Caki2 (cell line): ENCODE measurements at places on chromosomes 1 and 21. TPM values are rescaled to one million over a fixed set of nuclear protein-coding genes. Genes with fewer than 3 reads are reported as not detected.

Gene MNDA
- total RNA-seq: not detected in 2 replicates

Gene UQCRHL
- 4.0 and 5.1 TPM in 2 replicates for total RNA-seq

Gene SV2A
- total RNA-seq: 0.09 TPM in 1 of 2 replicates, not detected in the other

Gene IL19
- not detected in 2 replicates for total RNA-seq

Gene CD5L
- total RNA-seq: not detected in 2 replicates

Gene TMEM9
- 388 and 475 TPM in 2 replicates for total RNA-seq

Gene SH2D1B
- total RNA-seq: not detected in 2 replicates

Gene ZBTB8B
- not detected in 2 replicates for total RNA-seq

Gene KPNA6
- total RNA-seq: 24.9 and 26.6 TPM in 2 replicates

Gene COL9A2
- not detected in 2 replicates for total RNA-seq

Gene KANK4
- total RNA-seq: not detected in 2 replicates

Gene KCNE2
- total RNA-seq: not detected in 2 replicates

Gene GJA9
- not detected in 2 replicates for total RNA-seq

Gene LRRC71
- 0.14 TPM in 1 of 2 replicates, not detected in the other for total RNA-seq

Gene HCRTR1
- total RNA-seq: not detected in 2 replicates

Gene TBCE
- 56.3 and 59.7 TPM in 2 replicates for total RNA-seq

Gene CACNA1S
- not detected in 2 replicates for total RNA-seq

Gene CRNN
- not detected in 2 replicates for total RNA-seq

Gene TTC39A
- 27.5 and 59.8 TPM in 2 replicates for total RNA-seq

Gene C8A
- total RNA-seq: not detected in 2 replicates

Gene GPN2
- total RNA-seq: 16.1 and 16.9 TPM in 2 replicates

Gene RORC
- 0.24 and 3.3 TPM in 2 replicates for total RNA-seq

Gene LCE3E
- not detected in 2 replicates for total RNA-seq

Gene NPPB
- not detected in 2 replicates for total RNA-seq

Gene VWA5B1
- total RNA-seq: not detected in 2 replicates

Gene TMOD4
- total RNA-seq: not detected in 2 replicates

Gene PTAFR
- total RNA-seq: 0.07 and 0.55 TPM in 2 replicates

Gene CGN
- total RNA-seq: 0.03 and 0.61 TPM in 2 replicates

Gene SAMSN1
- total RNA-seq: not detected in 2 replicates

Gene L1TD1
- not detected in 2 replicates for total RNA-seq

Gene S100A3
- total RNA-seq: not detected in 2 replicates

Gene TMEM54
- total RNA-seq: 165 and 188 TPM in 2 replicates

Gene LORICRIN
- not detected in 2 replicates for total RNA-seq

Gene PDC
- not detected in 2 replicates for total RNA-seq
